ENCODE measurements at places on chromosomes 1 and 21.
A peak's percentile ranks its signal among the peaks of the same experiment; 100 is the strongest.

DNA sequence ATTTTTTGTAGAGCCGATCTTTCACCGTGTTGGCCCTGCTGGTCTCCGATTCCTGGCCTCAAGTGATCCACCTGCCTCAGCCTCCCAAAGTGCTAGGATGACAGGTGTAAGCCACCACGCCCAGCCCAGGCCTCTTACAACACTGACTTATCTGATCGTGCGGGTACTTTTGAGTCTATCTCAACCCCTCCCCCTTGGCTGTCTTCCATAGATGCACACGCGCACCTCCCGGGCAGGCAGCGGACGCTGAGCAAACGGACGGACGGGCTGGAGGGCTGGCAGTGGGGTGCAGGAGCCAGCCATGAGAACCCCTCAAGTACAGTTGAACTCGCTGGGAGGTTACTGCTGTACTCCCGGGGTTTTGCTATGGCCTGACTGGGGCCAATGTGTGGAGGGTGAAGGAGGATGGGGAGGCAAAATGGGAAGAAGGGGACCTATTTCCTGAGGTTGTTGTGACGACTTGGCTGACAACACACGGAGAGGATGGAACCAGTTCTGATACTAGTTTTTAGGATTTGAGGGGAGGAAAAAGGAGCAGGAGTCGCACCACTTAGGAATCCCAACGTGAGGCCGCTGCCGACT is 959 bp downstream of the CD58 start:
- DNase-seq, result no peak

DNA sequence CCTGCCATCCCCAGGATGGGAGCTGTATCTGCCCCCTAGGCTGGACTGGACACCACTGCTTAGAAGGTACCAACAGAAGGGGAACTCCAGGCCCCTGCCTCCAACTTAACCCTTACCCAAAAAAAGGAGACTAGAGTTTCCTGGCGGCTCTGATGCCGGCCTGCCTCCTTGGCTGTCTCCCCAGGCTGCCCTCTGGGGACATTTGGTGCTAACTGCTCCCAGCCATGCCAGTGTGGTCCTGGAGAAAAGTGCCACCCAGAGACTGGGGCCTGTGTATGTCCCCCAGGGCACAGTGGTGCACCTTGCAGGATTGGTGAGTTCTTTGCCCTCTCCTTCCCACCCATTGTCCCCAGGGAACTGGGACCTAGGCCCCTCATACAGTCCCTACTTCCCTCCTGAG is 8.1 kb upstream of the LRRC71 start:
- DNase-seq, result no peak

DNA sequence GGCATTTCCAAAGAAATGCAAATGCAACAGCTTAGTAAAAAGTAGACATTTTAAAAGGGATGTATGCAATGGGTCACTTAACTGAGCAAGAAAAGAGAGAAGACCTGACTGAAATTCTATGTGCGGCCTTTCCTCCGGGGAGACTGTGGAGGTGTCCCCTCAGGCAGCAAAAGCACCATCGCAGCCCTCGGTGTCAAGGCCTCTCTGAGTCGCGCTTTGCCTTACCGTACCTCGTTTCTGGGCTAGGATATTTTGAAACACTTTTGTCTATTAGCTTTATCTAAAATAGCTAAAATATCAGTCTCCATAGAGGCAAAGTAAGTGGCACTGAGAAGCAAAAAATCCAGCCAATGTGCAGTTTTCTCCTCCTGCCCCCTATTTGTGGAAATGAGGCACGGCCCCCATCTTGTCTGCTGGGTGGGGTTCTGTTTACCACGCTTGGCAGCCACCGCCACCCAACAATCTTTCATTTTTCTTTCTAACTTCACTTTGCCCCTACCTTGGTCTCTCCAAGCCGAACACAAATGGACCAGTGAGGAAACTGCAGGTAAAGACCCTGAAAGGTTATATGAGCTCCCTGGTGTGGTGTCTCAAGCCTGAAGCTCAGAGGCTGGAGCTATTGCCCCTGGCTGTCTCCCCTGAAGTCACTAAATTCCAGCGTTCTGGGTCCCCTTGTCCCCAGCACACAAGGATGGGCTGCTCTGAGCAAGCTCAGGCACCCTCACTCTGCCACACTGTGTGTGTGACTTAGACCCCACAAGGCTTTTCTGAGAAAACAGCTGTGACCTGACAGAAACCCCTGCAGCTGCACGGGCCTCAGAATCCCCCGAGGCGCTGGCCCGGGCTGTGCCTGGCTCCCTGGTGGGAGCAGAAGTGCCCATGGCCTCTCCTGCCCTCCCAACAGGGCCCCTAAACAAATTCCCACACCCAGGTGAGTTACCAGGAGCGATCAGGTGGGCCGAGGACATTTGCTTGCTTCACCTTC is 1.6 kb downstream of the CD247 start:
- DNase-seq, result peak; percentile 76

- no peak for DNase-seq
Measured at GRCh38 chr1:59096501-59096900, 200.4 kb upstream of the FGGY start.

DNA sequence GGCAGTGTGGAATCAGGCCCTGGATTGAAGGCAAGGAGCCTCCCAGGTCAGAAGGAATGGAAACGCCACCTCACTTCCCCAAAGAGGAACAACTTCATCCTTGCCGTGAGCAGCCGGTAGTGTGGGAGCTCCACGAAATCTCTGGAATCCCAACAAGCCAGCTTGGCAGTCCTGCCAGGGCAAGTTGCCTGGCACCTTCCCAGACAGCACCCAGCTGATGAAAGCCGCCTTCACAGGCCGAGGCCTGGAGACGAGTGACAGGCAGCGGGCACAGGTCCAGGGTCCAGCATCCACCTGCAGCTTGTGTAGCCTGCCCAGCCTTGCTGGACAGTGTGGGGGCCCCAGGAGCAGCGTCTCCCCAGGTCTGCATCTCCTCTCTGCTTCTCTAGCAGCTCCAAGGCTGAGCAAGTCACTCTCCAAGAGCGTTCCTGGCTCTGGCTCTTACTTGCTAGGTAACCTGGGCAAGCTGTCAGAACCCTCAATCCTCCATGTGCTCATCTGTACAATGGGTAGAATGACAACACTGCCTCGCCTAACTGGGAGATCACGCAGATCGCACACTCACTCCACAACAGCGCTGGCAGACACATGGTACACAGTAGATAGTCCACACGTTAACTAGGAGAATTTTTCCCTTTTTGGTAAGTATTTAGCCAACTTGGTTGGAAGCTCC is 43.0 kb downstream of the ACOT7 start:
- DNase-seq, result no peak

- peak; percentile 56 for DNase-seq
Measured at GRCh38 chr1:176880955-176881595, 283.4 kb downstream of the ASTN1 start.

DNA sequence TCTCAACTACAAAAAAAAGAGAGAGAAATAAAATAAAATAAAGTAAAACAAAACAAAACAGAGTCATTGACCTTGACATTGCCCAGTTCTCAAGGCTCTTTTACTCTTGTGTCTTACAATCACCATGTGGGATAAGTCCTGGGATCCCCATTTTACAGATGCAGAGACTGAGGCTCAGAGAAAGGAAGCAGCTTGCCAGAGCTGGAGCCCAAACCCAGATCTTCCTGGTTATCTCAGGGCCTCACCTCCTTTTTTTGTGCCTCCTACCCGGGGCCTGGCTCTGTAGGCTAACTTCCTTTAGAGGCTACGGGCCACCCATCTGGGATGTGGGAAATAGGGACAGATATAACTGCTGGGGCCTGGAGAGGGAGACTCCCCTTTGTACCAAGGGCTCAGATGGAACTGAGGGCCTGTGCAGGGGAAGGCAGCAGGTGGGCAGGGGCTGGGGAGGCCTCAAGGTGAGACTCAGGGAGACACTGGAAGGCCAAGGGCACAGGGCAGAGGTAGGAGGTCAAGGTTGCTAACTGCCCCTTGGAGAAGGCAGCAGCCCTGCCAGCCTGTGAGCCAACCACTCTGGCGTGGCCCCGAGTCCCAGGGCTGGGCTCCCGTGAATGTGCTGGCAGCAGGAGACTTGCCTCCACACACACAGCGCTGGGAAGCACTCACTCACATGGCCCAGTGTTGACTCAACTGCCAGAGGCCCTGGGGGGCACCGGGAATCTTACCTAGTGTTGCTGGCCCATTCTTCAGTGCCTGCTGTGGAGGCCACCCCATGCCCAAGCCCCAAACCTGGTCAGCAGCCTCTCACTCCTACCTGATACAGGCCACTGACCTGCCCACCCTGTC is 6.5 kb upstream of the ECE1 start:
- DNase-seq, result no peak

DNA sequence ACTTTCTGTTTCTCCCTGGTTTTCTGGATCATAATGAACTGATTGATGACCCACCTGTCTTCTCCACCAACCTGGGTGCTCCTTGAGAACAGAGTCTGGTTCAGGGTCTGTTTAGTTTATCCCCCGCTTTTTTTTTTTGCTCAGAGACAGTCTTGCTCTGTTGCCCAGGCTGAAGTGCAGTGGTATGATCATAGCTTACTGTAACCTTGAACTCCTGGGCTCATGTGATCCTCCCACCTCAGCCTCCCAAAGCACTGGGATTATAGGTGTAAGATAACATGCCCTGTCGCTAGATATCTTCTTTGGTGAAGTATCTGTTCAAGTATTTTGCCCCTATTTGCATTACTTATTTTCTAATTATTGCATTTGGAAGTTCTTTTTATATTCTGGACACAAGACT is 30.2 kb upstream of the CITED4 start:
- DNase-seq, result no peak

DNA sequence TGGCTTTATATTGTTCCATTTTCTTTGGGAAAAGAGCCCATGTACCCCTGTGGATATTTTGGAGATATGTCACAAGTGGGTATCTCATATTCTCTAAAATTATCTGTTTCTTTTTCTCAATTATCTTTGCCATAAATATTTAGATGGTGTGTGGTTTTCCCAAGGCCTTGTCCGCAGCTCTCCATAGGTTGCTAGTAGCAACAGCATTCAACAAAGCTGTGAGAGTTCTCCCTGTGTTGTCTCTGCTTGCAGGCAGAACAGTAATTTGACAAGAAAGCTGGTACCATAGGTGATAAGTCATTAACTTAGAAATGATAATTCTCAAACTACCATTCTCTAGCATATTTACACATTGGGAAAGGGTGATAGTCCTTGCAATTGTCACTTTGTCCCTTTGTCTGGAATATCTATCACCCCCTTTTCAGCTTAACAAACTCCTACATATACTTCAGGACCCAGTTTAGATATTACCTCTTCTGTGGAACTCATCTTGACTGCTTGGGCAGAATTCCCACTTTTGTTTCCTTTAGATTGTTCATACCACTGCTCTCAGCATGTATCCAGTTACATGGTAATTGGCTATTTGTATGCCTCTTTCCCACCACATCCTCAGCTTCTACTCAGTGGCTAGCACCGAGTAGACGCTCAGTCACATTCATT is 8.9 kb downstream of the CD101 start:
- no peak for DNase-seq

DNA sequence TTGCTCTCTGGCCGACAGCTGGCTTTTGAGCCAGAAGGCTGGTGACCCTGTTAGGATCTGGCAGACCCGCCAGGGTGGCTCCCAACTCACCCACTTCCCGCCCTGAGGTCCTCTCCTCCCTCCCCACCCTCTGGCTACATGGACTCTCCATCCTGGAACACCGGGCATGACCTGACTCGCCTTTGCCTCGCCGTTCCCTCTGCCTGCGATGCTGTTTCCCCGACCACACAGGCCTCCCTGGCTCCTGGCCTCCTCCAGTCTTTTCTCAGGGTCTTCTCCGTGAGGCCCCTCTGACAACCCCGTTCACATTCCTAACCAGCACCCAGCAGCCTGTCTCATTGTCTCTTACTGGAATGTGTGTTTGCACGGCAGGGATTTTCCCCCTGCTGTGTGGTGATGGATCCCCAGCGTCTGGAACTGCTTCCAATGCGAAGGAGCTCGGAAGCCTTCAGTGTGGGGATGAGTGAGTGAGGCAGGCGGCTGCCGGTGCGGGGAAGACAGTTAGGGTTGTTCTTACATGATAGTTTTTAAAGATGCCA is 46.0 kb upstream of the POFUT2 start:
- DNase-seq, result no peak

DNA sequence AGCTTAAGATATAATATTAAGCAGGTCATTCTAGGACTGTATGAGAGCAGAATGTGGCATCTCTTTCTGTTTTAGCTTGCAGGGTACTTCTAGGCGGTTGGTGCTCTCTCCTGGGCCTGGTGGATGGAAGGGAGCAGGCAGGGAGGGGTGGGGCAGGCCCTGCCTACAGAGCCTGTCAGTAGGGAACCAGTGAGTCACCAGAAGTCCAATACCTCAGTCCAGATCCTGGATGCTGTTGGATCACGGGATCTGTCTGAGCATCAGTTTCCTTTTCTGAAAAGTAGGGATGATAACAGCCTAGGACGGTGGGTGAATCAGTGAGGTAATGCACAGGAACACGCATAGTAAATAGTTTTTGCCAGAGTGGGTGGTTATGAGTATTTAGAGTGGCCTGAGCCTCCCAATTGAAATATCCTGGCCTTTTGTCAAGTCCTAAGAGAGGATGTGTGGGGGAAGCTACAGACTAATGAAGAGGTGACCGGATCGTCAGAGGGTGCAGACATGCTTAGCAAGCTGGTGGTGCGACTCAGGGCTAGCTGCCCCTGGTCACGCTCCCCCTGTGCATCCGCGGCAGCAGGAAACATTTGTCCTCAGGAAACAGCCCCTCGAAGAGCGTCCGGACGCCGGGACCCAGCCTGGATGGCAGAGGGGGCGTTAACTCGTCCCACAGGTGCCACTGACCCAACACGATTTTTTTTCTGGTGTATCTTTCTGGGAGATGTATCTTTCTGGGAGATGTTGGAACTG is 23.9 kb downstream of the NAV1 start:
- DNase-seq, result no peak

DNA sequence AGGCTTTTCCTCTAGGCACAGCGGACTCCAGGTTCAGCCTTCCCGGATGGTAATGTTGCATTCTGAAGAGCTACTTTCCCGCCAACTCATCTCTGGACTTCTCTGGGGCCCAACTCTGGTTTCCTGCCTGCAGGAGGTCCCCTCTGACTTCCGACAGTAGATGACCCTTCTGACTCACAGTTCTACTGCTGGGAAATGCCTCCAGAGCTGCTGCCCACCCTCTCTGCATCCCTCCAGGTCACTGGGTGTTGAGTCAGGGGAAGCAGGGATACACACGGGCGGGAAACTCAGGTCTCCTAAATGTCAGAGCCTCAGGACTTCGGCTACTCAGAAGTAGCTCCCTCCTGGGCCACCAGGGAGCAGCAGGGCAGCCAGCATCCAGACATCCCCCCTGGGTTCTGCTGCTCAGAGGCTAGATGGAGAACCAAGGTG is 2.1 kb upstream of the KIF21B start:
- DNase-seq, result no peak

- DNase-seq, result no peak
Measured at GRCh38 chr1:155897746-155898145, 13.4 kb downstream of the RIT1 start.
